HFFc6 (cell line): ENCODE measurements at places on chromosomes 1 and 21. TPM values are rescaled to one million over a fixed set of nuclear protein-coding genes. Genes with fewer than 3 reads are reported as not detected.
A peak's percentile ranks its signal among the peaks of the same experiment; 100 is the strongest.

DNA sequence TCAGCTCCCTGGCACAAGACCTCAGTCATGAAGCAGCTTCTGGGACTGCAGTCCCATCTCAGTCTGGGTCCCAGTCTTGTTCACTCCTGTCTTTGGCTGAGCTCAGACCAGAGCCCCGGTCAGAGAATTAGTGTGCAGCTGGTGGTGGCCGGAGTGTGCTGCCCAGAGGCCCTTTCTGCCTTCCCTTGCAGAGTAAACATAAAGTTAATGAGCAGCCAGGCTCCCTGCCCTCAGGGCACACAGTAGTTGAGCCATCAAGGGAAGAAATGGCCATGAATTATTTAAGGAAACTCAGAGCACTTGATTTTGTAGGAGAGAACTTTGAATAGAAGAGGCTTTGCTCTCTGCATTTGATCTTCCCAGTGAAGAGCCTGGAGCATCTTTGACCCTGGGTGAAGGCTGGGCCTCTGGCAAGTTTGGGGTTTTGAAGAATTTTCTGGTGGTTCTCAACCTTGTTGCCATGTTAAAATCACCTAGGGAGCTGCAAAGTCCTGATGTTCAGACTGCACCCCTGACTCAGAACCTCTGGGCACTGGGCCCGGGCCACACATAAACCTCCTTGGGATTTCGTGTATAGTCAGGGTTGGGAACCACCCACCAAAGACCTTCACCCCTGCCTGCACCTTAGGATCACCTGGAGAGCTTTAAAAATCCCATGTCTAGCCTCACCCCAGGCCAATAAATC is 26.4 kb upstream of the SELENON start:
- peak; percentile 75 for DNase-seq

DNA sequence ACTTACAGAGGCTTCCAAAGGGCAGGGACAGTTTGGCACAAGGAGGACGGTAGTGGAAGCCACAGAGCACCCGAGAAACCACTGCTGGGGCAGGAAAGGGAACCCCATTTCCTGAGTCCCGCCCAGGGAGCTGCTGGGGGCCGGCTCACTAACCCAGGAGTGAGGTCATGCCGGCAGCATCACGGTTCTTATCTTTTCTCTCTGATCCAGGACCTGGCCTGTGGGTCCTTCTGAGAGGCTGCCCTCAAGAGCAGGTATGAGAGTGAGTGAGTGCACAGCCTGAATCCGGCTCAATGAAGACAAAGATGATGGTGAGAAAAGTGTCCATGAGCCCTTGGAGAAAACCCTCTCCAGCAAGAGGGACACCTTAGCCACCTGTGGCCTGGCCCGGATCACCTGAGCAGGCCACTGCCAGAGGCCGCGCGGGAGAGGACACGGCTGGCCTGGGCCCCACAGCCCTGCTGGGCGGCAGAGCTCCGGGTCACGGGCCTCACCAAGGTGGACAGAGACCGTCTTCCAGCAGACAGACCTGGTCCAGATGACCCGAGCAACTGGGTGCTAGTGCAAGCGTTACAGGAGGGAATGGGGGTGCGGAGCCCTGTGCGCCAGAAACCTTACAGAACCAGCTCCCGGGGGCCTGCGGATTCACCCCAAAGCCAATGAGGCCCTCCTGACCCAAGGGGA is 94.9 kb downstream of the RIPK4 start:
- DNase-seq, result no peak

- peak; percentile 80 for DNase-seq
Measured at GRCh38 chr1:226268421-226269124, 40.4 kb downstream of the LIN9 start.

GRCh38 chr1:183308719-183309118 is 109.5 kb downstream of the NMNAT2 start:
- no peak for DNase-seq

DNA sequence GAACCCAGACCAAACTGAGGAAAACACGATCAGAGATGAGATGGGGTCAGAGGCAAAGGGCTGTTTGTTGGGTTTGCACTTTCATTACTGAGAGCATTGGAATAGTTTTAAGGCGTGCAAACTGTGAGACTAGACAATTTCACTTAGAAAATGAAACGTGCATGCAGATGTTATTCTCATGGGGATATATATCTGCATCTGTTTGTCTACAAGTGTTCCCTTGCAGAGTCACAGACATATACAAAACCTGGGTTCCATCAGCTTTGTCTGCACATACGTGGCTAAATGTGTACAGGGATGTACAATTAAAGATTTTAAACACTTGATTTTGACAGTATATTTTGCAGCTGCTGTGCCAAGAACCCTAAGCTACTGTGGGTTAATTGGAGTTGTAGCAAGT is 355.4 kb downstream of the KIF26B start:
- no peak for DNase-seq

DNA sequence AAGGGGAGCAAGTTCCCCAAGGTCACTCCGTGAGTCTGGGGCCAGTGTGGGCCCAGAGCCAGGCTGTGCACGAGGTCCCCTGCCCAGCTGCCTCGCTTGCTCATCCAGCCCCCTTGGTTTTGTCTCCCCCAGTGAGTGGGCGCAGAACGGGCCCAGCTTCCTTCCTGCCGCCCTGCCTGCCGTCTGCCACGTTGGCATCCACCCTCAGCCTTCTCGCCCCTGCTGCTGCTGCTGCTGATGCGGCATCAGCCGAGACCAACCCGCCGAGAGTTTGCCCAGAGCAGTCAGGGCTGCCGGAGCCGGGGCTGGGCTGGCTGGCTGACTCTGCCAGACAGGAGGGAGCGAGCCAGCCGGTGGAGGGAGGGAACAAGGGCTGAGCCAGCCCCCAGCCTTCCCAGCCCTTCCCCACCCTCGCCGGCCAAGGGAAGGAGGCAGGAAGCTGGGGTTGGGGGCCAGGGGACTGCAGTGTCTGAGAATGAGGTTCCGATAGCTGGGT is 31.4 kb upstream of the WASF2 start:
- no peak for DNase-seq

GRCh38 chr21:25791319-25791718 is 56.5 kb downstream of the GABPA start:
- no peak for DNase-seq

DNA sequence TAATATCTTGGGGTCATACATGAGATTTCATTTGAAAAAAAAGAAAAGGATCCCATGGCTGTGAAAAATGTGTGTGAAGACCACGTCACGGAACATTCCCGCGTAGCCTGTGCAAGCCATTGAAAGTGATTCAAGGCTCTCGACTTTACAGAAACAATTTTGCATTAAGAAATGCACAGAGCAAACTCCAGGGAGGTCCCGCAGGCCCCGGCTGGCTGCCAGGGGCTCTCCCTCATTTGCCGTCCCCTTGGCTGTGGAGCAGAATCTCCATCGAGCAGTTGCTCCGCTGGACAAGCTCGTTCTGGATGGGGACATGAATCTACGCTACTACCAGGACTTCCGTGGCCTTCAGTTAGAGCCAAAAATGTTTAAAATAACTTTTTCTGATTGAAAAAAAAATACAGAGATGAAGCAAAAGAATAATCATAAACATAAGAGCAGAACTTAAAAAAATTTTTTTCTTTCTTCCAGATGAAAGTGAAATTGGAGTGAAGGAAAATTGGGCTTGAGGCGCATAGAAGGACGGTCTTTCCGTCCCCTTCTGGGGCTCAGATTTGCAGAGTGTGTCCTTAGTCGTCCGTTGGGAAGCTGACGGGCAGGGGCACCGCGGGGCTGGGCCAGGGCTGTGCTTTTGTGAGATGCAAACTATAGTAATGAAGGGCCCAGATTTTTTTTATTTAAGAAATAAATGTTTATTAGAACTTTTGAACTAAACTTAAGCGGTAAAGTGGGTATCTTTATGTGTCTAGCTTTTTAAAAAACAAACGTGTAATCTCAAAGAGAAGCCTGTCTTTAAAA is 68.1 kb upstream of the ARHGEF16 start:
- DNase-seq, result no peak

DNA sequence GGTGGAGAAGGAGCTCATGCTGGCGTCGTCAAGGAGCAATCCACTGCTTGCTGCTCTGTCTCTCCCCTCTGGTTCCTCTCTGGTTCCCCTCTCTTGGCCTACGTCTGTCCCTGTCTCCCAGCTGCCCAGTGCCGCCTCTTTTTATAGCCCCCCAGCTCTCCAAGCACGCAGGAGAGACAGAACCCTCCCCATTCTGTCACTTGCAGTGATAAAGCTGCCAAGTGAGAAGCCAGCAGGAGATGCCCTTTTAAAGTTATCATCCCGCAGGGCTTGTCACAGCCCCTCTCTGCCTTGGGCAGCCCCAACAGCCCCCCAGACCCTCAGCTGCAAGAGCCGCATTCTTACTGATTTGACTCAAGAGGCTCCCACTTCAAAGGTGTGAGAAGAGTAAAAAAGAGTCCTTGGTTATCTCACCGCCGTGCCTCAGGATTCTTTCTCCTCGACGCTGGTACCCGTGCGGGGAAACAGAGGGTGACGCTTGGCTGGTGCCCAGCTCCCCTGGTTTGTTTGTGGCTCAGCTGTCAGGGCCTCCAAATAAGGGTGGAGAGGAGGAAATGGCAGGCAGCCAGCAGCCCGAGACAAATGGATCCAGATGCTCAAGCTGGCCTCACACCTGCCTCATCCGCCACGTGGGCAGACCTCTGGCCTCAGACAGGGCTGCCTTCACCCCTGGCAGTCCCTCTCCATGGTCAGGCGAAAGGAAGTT is at the start of gene NPPA:
Gene NPPA (minus strand): TSS at position 117 of the 706 bp plus-strand sequence. CDS start 99 bp downstream, at position 18.
- no peak for DNase-seq

GRCh38 chr1:226123591-226124471 is 61.3 kb downstream of the H3-3A start:
- peak; percentile 45 for DNase-seq

DNA sequence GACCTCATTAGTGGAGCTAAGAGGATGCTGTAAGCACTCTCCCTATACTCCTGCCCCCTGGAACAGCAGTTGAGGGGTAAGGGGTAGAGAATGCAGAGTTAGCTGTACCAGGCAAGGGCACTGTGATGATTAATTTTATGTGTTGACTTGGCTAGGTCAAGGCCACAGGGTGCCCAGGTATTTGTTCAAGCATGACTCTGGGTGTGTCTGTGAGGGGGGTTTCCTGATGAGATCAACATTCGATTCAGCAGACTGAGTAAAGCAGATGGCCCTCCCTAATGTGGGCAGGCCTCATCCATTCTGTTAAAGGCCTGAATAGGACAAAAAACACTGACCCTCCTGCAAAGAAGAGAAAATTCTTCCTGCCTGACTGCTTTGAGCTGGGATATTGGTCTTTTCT is 110.8 kb downstream of the KCND3 start:
- no peak for DNase-seq

GRCh38 chr1:97041026-97041425 is 319.4 kb downstream of the PTBP2 start:
- DNase-seq, result no peak

DNA sequence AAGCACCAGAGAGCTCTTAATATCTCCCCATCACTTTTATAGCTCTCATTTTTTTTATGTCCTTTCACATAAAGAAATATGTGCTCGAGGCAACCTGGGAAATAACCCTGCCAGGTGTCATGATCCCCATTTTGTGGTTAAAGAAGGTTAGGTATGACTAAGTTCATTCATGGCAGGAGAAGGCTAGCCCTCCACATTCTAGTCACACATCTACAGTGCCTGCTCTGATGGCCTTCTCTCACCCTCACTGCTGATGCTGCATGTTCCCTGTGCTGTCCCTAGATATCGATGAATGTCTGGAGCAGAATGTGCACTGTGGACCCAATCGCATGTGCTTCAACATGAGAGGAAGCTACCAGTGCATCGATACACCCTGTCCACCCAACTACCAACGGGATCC is 187.5 kb downstream of the TPR start:
- DNase-seq, result peak; percentile 16

GRCh38 chr1:157411769-157412168 is 140.5 kb downstream of the FCRL5 start:
- DNase-seq, result no peak

- DNase-seq, result no peak
Measured at GRCh38 chr1:176379626-176380339, 83.2 kb upstream of the PAPPA2 start.

GRCh38 chr1:27542463-27543273 is 52.7 kb upstream of the WASF2 start:
- DNase-seq, result peak; percentile 79

DNA sequence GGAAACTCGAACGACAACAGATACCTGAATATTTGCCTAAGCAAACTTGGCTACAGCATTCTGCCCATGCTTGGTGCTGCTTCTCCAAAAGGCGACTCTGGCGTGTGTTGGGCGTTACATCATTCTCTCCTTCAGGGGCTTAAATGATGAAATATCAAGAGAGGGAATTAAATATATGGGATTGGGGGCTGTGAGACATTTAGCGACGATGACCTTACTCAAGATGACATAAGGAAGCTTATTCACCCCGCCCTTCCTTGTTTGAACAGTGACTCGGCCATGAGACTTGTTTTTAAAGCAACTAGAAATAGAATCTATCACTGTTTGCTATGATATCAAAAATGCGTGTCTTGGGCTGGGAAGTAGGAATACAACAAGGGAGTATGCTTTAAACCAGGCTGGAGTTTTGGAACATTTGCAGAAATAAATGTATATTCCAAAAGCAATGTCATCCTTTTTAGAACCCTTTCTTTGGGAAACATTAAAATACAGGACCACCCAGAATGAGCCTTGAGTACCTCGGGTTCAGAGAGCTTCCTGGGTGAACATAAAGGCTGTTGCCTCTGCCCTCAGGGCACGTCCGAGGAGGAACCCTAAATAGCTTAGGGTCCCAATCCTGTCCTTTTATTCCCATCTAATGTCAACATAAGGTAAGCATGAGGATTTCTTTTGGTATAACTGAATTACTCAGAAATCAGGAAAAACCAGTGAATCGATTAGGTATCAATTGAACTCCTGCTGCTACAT is 123.3 kb upstream of the SLC45A1 start:
- no peak for DNase-seq

DNA sequence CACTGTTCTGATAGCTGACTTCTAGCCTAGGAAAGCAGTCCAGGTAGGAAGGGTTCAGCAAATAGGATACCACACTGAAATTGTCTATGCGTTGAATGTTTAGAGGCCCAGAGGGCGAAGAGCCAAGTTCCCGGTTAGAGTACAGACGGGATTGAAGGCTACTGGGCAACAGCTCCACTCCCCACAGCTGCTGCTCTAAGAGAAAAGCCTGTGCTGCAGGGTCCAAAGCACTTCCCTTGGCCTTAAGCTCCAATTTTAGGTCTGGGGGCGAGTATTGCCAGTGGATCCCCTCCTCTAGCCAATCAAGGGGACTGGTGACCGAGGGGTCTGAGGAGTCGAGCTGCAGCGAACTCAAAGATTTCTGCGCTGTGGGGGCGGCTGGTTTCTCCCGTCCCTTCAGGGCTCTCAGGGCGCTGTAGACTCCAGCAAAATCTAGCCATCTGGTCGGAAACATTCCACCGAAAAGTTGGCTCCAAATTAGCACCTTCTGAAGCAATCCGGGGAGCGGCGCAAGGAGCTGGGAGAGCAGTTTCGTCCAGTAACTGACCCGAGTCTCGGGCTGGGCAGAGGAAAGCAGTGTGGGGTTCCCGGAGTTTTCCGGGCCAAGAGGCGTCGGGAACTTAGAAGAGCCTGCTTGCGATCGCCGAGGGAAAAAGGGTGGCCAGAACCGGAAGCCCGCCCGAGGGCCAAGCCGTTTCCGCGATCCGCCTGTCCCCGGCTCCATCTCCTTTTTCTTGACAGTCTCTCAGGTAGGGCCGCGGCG is 748 bp downstream of the PPP1R15B start:
- DNase-seq, result peak; percentile 15

OLFML3 gene
- total RNA-seq, result 66.4 to 118 TPM (median 78.8 TPM) in 3 replicates

KCNH1 gene
- 1.1 to 1.6 TPM (median 1.1 TPM) in 3 replicates for total RNA-seq

OR6K3 gene
- not detected in 3 replicates for total RNA-seq

SLFNL1 gene
- total RNA-seq, result 0.10 to 0.17 TPM in 2 of 3 replicates, not detected in the other

BATF3 gene
- total RNA-seq, result 0.86 and 1.3 TPM in 2 replicates

ERICH3 gene
- not detected in 3 replicates for total RNA-seq

PLCH2 gene
- total RNA-seq, result 0.13 to 0.16 TPM in 2 of 3 replicates, not detected in the other

PPM1J gene
- 1.1 to 1.7 TPM (median 1.4 TPM) in 3 replicates for total RNA-seq

VSIG8 gene
- total RNA-seq, result not detected in 3 replicates

TRABD2B gene
- total RNA-seq, result not detected in 3 replicates
